ENCODE measurements at places on chromosomes 4 and X.

DNA sequence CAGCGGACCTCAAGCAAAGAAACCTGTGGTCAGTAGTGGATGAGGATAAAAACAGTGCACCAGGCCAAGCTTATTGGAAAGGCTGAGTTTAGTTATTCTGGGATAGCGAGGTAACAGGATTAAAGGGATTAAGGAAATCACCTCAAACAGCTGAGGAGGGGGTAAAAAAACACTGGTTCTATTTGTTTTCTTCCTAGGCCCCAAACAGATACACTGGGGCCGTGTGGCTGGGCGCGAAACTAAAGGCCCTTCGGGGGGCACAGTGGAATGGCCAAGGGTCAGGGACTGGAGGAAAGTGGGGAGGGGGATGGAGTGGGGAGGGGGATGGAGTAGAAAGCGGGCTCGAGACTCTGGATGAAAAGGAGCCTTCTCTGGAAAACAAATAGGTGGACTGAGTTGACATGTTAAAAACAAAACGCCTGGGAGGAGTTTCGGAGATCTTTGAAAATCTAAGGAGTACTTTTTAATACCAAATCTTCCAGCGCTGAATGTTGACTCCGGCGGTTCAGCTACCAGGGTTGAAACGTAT lies 2.9 kb downstream of the SOX3 start:
- DNase-seq: no peak

GRCh38 chrX:39850630-39851152 lies 247.1 kb downstream of the BCOR start:
- no peak for DNase-seq

- DNase-seq: peak; percentile 61
Measured at GRCh38 chrX:11111037-11111851, at the start of gene HCCS. TSS of gene HCCS (plus strand) at chrX:11111332. CDS start at chrX:11112061, 729 bp downstream.

- DNase-seq: no peak
Measured at GRCh38 chrX:150605603-150606002, 37.2 kb downstream of the MTM1 start.

DNA sequence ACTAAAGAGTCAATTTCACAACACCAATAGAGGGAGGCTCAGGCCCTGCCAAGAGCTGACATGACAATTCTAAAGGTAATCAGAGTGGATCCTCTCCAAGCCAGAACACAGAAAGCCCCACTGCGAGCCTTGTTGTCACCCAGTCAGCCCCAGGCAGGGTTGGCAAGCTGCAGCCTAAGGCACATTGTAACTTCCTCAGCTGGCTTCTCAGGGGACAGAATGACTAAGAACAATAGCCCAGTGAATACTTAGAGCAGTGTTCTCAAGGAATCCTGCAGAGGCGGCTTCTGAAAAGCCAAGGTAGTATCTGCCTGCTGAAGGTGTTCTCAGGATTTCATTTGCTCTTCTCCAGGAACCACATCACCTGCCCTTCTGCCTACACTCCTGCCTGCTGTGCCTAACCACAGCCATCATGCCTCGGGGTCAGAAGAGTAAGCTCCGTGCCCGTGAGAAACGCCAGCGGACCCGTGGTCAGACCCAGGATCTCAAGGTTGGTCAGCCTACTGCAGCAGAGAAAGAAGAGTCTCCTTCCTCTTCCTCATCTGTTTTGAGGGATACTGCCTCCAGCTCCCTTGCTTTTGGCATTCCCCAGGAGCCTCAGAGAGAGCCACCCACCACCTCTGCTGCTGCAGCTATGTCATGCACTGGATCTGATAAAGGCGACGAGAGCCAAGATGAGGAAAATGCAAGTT lies at the start of gene MAGEB4:
MAGEB4 (plus strand) TSS at position 277 of the 692 bp plus-strand sequence; CDS start at position 413, 136 bp downstream.
- DNase-seq: no peak

GRCh38 chr4:36280555-36280954 lies 861 bp upstream of the DTHD1 start:
- no peak for DNase-seq

GRCh38 chr4:87078987-87079486 lies 141.4 kb downstream of the KLHL8 start:
- DNase-seq: no peak

- DNase-seq: no peak
Measured at GRCh38 chrX:22365460-22365859, 92.7 kb downstream of the CBLL2 start.

DNA sequence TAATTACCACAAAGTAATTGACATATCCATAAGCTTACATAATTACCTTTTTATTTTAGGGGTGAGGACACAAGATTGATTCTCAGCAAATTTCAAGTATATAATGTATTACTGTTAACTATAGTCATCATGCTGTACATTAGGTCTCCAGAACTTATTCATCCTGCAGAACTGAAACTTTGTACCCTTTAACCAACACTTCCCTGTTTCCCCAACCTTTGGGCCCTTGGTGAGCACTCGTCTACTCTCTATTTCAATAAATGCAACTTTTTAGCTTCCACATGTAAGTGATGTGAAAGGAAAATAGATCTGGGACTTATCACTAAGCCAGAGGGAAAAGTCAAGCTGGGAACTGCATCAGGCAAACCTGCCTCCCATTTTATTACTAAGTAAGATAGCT lies 33.6 kb upstream of the CCNG2 start:
- DNase-seq: no peak

DNA sequence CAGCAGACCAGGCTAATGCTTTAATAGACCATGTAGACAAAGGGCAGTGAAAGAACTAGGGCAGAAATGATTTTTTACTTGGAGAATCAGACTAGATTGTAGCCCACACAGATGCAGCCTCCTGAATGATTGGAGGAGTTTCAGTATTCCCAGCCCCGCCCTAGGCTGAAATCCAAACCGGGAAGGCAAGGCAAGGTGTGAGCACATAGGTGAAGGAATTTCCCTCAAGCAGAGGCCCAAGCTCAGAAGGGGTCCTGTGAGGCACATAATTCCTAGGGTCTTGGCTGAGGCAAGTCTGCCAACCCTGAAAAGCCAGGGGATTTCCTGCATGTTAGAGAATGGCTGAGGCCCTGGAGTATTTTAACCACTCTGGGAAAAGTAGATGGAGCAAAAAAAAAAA lies 56.4 kb upstream of the PAK3 start:
- DNase-seq: no peak

DNA sequence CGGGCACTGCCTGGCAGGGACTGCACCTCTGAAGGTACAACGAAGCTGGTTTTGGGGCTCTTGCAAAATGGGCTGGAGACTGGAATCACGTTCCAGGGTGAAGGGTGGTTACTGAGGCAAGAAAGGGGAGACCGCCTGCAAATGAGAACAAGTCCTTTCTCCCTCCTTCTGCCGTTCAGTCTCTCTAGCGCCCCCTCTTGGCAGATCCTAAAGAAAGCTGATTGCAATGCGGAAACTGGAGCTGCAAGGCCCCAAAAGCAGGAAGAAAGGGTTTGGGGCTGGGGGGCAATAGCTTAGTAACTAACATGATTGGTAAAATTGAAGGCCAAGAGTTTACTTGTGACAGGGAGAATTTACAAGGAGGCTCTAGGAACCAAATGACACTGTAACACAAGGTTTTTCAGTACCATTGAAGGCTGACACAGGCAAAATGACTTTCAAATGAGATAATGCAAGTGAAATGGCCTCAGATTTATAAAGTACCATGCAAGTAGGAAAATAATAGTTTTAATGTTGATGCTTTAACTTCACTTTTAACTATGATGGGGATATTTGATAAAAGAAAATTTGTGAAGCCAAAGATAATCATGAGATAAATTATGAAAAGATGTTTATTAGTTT lies 222.7 kb upstream of the HAND2 start:
- no peak for DNase-seq

DNA sequence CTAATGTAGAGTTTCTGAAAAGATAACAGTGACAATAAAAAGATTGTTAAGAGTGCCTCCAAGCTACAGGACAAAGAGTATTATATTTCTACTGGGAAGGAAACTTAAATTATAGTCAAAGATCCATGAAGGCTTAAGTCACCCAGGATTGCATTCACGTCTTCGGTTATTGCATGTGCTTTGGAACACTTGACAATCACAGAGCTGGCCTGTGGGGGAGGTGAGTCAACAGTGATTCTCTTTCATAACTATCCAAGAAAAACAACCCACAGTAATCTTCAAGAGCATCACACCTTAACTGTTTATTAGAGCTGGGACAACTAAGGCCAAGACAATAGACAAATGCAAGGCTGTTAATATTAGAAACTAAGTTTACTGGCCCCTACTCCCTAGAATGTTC lies 40.3 kb downstream of the PDGFC start:
- no peak for DNase-seq

GRCh38 chr4:55345980-55346850 lies at the start of gene SRD5A3:
TSS of gene SRD5A3 (plus strand) at chr4:55346242. CDS start at chr4:55346337, 95 bp downstream.
- peak; percentile 78 for DNase-seq

- DNase-seq: no peak
Measured at GRCh38 chrX:154800478-154801210, 4.6 kb downstream of the MPP1 start.

DNA sequence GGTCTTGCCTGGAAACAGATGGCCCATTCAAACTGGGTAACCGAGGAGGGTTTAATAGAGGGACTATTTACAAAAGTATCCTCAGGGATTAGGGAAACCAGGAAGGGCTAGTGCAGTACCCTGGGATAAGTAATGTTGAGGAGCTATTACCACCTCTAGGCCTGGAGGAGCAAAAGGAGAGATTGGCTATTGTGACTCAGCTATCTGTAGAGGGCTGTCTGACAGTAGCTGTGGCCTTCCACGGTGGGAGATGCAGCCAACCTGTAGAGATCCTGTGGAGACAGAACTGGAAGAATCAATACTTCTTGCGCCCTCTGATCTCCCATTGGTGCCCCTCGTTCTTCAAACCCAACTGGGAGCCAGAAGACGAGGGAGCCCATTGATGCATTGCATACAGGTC lies 34.1 kb upstream of the RPS6KA3 start:
- DNase-seq: no peak

GRCh38 chr4:182770259-182770995 lies 146.8 kb downstream of the DCTD start:
- DNase-seq: no peak

GRCh38 chrX:49177338-49177833 lies 5.7 kb downstream of the PLP2 start:
- no peak for DNase-seq

DNA sequence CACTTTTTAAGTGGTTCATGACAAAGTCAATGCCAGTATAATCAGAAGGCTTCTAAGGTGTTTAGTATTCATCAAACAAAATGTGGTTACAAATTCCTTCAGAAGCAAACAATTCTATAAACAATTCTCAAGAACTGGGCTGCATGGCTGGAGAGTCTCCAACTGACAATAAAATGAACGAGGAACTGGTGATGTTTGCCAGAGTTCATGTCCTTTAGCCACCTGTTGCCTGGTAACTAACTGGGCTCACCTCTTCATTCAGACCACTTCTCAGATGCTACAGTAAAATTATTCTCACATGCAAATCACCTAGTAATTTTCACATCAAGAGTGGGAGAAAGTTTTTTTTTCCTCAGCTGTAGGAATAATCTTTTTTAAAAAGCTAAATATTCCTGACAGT lies 53.3 kb downstream of the CAMK2D start:
- no peak for DNase-seq

Data from stimulated activated CD4-positive, alpha-beta T cell treated with anti-CD3 and anti-CD28 coated beads, Interleukin-1b, Interleukin-23, amount 100 ng/mL, for 1 hour (primary cell).